ENCODE measurements at places on chromosomes 3 and 15. TPM values are rescaled to one million over a fixed set of nuclear protein-coding genes. Genes with fewer than 3 reads are reported as not detected.
A peak's percentile ranks its signal among the peaks of the same experiment; 100 is the strongest.

DNA sequence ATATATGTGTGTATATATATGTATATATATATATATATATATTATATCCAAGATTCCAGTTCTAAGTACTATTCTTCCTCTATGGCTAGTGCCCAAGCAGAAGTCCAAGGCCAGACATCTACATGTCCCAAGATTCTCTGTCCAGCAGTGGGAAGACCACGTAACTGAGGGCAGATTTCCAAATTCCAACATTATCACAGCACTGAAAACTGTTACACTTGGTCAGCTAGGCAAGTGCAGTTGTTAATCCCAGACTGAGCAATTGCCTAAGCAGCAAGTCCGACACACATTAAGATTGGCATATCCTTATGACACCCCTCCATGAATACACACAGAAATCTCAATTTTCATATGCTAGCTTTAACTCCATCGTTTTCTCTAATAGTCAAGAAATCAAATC, 1148.5 kb downstream of the IGSF11 start:
- DNase-seq, result no peak

GRCh38 chr3:124269619-124270018, 277.7 kb upstream of the ROPN1 start:
- no peak for DNase-seq

- no peak for DNase-seq
Observed at GRCh38 chr15:63006032-63006878, 36.3 kb upstream of the TPM1 start.

The FAM131A gene
- 50.1 TPM for polyA plus RNA-seq

GRCh38 chr3:74642876-74643275, 28.4 kb upstream of the CNTN3 start:
- DNase-seq, result no peak

DNA sequence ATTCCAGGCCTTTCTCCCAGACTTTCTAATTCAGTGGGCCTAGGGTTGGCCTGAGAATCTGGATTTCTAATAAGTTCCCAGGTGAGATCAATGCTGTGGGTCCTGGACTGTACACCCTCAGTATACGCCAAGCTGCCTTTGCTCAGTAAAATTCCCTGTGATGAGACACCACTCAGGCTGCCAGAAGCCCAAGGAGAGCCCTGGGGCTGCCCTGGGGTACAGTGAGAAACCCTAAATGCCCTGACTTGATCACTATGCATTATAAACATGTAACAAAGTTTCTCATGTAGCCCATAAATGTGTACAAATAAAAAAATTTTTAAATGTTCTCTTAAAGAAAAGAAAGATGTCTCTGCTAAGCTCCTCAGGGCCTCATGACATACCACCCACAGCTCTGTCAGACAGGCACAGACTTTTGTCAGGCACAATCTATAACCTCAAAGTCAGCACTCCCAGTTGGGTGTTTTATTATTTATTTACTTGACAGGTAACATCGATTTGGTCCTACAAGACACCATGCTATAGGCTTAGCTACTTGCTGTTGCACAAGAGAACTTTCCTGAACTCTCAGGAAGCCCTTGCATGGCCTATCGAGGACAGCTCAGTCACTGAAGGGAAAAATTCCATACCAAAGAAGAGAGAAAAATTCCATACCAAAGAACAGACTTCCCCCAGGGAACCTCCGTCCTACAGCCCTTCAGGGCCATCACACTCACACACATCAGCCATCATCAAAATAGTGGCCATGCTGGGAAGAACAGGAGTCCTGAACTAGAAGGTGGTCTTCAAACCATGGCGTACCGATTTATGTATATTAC, 22.7 kb downstream of the LARP6 start:
- no peak for DNase-seq

DNA sequence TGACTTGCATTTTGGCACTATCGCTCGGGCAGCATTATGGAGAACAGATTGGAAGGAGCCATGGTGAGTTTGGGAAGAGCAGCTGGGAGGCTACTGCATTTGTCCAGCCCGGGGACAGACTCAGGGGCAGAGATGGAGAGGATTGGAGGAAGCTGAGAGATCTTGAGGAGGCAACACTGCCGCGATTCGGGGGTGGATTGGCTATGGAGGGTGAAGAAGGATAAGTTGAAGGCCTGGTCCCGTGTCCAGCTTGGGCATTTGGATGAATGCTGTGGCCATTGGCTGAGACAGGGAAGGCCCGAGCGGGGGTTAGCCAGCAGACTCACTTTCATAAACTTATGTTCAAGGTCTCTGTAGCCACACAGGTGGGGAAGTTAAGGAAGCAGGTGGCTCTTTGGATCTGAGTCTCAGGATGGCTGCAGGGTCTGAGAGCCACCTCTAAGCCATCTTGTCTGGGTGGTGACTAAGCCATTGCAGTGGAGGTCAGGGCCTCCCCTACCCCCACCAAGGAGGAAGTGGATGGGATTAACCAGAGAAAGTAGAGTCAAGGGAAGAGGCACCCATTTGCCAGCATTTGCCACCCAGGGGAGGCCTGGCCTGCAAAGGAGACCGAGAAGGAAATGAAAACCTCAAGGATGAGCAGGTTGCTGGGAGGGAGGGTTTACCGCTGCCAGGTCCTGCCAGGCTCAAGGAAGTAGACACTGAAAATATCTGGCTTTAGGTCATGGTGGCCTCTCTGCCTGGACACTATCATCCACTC, 144.0 kb upstream of the TLE3 start:
- no peak for DNase-seq

DNA sequence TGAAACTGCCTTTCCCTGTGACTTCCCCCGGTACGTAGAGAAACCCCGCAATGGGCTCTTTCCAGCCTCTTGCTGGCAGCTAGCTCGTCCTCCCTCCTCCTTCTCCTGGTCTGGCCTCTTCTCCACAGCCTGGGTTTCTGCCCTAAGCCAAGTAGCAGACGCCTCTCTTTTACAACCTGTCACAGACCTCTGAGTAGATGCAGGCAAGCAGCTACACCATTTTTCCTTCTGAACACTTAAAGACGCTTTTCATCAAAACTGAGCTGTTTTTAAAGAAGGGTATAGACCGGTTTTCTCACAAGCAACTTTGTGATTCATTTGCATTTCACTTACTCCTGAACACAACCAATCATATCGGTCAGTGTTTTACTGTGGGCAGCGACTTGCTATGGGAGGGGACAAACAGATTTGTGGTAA, 32.0 kb downstream of the ADAMTSL3 start:
- no peak for DNase-seq

GRCh38 chr3:133943639-133944141, 48.0 kb upstream of the RAB6B start:
- DNase-seq, result no peak

GRCh38 chr3:50345008-50345407, 524 bp downstream of the ZMYND10 start:
- DNase-seq, result no peak

The CLDN18 gene
- polyA plus RNA-seq, result 0.44 TPM

GRCh38 chr3:50268703-50269451, at the start of gene SEMA3B:
SEMA3B (plus strand) TSS chr3:50269147; CDS start chr3:50269241, 94 bp downstream.
- no peak for DNase-seq

DNA sequence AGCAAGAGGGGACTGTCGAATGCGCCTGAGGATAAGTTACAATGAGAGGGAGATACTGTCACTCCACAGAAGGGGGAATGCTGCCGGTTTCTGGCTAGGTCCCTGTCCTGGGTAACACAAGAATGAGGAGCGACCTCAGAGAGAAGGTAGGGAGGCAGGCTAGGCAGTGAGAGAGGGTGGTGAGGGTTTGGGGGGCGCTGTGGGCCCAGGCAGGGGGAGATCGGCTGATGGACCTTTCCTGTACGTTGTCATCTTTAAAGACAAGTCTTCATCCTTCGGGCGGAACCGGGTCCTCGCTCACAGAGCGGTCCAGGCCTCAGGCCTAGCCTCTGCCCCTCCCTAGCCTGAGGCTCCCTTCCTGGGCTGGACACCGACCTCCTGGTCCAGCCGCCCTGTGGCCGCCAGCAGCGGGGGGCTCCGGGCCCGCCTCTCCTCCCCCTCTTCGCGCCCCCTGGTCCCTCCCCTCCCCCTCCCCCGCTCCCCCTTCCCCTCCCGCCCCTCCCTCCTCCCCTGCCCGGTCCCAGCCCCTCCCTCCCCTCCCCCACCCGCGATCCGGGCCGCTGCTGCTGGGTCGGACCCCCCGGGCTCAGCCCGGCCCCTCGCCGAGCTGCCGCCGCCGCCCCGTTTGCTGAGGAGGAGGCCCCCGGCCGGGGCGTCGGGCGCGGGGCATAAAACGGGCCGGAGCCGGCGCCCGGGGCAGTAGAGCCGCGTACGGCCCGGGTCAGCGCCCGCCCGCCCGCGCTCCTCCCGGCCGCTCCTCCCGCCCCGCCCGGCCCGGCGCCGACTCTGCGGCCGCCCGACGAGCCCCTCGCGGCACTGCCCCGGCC, at the start of gene CHRD:
Gene CHRD, plus strand, starts transcription at position 697 of the 827 bp plus-strand sequence. CDS start 265 bp downstream, outside the sequence.
- no peak for DNase-seq

- DNase-seq, result no peak
Observed at GRCh38 chr15:48145923-48146322, 25.1 kb downstream of the SLC24A5 start.

GRCh38 chr3:187717572-187717971, 15.2 kb upstream of the RTP2 start:
- no peak for DNase-seq

GRCh38 chr3:217099-217813, 20.7 kb downstream of the CHL1 start:
- peak; percentile 81 for DNase-seq

The DPPA2 gene
- not detected for polyA plus RNA-seq

- DNase-seq, result no peak
Observed at GRCh38 chr3:124650798-124651197, 79.5 kb upstream of the UMPS start.

- no peak for DNase-seq
Observed at GRCh38 chr3:94405258-94406035, 342.6 kb downstream of the NSUN3 start.

DNA sequence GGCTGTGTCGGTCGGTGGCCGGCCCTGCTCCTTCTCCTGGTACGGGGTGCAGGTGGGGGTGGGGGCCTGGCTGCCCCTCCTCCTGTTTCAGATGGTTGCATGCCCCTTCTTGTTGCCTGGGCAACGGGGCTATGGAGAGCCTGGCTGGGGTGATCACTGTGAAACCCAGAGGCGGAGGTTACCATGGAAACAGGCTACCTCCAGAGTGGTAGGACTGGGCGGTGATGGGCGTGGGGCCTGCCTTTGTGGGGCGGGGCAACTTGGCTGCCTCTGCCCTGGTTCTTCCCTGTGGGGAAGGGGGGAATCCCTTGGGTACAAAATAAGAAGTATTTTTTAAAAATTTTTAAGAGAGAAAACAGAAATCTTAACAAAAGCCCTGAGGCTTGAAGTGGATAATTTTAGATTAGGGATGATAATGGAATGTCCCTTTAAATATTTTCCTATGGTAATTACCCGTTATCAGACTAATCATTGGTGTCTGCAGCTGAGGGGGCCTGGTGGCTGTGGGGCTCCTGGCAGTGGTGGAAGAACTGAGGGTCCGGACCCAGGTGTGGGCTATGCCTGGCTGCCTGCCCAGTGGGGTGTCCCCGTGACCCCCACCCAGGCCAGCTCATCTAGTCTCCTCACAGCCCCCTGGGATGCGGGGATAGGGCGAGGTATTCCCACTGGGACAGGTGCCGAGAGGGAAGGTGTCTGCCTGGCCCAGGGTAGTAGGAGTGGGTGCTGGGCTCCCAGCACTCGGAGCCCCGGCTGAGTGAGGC, 32.5 kb downstream of the PLXNA1 start:
- peak; percentile 39 for DNase-seq

The THRB gene
- polyA plus RNA-seq, result 4.8 TPM

GRCh38 chr3:50212502-50212901, 7.4 kb downstream of the SLC38A3 start:
- no peak for DNase-seq

DNA sequence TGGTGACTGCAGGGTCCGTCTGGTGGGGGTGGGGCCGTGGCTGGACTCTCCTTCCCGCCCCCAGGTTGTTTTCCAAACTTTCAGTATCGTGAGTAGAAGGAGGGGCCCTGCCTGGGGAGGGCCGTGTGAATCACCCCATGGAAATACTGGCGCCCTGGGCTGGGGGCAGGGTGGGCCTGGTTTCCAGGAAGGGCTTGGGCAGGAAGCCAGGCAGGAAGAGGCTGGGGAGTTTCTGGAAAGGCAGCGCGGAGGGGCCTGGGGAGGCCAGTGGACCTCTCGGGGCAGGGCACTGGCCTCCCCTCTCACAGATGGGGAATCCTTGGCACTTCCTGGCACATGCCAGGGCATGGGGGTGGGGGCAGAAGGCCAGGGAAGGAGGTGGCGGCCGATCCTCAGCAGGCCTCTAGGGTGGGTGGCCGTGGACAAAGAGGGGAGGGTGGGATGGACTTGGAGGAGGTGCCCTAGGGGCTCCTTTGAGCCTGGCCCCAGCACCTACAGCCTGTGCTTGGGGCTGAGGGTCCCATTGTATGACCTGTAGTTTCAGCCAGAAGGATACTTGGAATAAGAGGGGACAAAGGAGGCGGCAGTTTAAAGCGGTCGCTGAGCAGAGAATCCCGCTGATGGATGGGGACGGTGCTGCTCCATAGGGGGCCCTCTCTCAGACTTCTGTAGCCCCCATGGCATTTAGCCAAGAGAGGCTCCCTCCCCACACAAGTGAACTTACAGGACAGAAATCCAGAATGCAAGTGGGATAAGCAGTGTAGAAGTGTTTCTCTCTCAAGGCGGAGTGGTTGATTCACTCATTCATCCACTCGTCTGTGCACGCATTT, 56.5 kb upstream of the GATA2 start:
- no peak for DNase-seq

The MPI gene
- 74.7 TPM for polyA plus RNA-seq

DNA sequence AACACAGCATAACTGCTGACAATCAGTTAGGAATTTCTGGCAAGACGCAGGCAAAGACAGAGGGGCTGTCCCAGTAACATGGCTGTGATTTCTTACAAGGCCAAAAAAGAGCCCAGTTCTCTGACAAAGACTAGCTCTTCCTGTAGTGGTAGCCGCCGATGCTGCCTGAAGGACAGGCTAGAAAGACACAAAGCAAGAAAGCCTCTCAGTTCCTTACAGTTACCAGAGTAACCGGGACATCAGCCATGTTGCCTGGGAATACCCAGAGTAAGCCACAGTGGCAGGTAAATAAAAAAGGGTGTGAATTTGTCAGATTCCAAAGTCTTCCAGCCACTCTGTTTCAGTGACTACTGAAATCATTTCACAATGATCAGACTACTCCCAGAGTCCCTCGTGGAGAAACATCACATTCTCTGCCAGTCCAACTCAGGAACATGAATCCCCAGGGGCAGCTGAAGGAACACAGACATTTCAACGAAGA, 493.6 kb upstream of the ADAMTS9 start:
- no peak for DNase-seq

DNA sequence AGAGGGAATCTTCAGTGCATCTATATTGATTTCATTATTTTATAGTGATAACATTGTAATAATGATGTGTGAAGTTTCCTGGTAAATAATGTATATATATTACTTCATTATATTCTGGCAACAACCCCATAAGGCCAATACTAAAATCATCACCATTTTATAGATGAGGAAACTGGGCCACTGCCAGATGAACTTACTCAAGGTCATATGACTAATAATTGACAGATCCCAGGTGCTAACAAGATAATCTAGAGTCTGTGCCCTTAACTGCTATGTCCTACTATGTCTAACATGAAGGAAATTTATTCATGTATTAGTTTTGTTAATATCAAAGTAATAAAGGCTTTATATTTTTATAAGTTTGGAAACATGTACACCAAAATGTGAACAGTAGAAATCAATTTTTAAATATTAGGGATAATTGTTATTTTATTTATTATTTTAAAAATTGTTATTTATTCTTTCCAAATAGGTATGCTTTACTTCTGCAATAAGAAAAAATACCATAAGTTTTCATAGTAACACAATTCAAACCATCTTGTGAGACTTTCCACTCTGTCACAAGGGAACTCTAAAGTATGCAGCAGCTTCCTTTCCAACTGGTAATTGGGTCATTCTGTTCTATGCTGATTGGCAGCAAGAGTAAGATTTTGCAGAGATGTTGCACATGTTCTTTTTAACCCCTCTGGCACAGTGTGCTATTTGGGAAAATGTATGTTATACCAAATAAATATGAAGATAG, 90.8 kb upstream of the CMC1 start:
- DNase-seq, result peak; percentile 14

Data from spinal cord (tissue), 10 donors.